ENCODE measurements at places on chromosomes 5 and 9. TPM values are rescaled to one million over a fixed set of nuclear protein-coding genes. Genes with fewer than 3 reads are reported as not detected.
A peak's percentile ranks its signal among the peaks of the same experiment; 100 is the strongest.

DNA sequence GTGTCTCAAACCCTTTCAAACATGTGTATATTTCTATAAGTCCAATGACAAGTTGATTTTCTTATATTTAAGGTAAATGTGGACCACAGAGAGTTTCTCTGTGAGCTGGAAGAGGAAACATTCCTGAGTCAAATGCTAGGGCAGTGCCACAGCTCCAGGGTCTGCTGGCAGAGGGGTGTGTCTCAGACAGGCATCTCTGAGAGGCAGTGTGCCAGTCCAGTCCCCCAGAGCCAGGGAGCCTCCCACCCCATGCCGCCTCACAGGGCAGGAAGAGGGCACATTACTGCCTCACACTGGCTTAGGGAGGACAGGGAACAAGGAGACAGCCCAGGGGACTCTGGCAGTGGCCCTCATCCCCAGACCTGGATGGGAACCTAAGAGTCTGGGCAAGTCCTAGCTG lies 120.2 kb downstream of the TENT4A start:
- DNase-seq = no peak

DNA sequence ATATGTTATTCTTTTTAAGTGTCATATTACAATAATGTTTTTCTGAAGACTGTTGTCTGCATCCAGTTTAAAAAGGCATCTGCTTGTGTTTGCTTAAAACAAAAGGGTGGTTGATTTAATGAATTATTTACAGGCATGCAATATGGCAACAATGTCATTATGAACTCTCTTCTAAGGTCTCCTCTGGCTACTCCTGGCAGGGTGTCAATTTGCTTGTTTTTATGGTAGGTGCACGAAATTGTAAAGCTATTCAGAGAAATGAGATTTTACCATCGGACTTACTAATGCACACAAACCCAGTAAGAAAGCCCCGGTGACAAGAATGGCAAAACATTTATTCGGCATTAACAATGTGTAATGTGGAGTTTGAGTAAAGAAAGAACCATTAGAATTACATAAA lies 539.8 kb upstream of the ZNF608 start:
- DNase-seq = no peak

DNA sequence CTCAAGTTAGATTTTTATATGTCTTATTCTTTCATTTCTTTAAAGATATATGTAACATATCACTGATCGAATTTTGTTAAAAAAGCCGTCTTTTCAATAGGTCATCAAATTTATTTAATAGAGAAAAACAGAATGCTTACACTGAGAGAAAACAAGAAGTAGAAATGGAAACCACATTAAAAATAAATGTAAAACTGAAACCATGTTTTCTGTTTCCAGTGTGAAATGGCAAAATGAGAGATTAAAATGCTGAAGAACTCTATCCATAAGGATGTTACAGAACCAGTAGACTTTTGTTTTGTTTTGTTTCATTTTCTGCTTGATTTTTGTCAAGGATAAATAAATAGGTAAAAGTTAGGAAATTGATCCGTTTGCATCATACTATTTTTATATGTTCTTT lies 210.1 kb downstream of the PRDM9 start:
- DNase-seq = no peak

DNA sequence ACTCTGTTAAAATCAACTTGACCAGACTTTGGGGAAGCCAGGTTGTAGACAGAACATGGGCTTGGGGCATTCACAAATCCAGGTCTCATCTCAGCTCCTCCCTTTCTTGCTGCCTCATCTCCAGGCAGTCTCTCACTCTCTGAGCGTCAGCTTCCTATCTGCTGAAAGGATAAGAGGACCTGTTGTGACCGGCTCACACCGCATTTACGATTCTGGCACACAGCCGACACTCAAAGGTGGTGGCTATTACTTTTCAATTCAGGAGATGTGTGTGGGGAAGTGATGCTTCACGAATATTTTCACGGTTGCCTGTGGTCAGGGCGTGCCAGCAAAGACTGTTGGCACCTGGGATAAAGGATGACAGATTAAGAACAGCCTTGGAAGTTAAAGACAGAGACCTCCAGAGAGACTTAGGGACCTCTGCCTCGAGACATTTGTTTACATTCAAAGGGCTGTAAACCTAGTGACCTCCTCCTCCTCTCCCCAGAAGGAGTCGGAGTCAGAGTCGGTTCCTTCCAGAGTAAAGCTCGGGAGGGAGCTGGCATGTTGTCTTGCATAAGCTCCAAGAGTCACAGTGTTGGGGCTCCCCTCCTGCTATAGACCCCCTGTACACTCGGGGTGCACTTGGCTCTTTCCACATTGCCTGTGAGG lies 83.2 kb downstream of the AK8 start:
- no peak for DNase-seq

DNA sequence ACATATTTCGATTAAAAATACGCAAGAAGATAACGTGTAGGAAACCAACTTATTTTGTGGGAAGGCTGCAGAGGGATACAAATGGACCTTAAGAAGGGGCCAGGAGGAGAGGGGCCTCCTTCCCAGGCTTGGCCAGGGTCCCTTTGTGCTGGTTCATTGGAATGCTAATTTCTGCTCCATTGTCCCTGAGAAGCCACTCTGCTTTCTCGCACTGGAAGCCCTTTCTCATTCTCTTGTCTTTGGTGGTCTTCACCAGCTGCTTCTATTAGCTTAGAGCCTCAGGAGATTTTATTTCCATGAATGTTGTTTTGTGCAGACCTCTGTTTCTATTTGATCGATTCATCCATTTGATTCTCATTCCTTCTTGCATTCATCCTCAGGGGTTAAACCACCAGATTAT lies 325.4 kb downstream of the TMEM38B start:
- no peak for DNase-seq

GRCh38 chr5:1736065-1736464 lies 63.6 kb downstream of the MRPL36 start:
- DNase-seq = no peak

DNA sequence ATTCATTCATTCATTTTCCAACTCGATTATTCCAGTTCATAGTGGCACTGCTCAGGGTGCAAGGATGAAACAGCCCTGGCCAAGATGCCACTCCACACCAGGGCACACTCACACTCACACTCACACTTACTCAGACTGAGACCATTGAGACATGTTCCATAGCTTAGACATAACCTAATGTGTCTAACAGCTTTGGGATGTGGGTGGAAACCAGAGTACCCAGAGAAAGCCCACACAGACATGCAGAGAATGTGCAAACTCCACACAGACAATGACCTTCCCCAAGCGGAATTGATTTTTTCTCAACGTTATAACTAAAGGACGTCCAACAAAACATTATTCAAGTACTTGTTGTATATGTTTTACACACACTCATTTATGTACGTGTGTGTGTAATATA lies 1363.5 kb downstream of the EFNA5 start:
- DNase-seq = no peak

GRCh38 chr9:75903785-75904360 lies 13.4 kb downstream of the PCSK5 start:
- DNase-seq = peak; percentile 86

GRCh38 chr5:173859408-173860159 lies 28.6 kb upstream of the CPEB4 start:
- no peak for DNase-seq

- DNase-seq = peak; percentile 84
Observed at GRCh38 chr9:35335164-35335563, 154.7 kb upstream of the RUSC2 start.

GRCh38 chr5:141172381-141173204 lies at the start of gene PCDHB7:
Gene PCDHB7 (plus strand): TSS chr5:141172644. CDS start chr5:141172836, 192 bp downstream.
- DNase-seq = peak; percentile 73

GRCh38 chr5:151115272-151115905 lies 34.6 kb upstream of the TNIP1 start:
- peak; percentile 59 for DNase-seq

DNA sequence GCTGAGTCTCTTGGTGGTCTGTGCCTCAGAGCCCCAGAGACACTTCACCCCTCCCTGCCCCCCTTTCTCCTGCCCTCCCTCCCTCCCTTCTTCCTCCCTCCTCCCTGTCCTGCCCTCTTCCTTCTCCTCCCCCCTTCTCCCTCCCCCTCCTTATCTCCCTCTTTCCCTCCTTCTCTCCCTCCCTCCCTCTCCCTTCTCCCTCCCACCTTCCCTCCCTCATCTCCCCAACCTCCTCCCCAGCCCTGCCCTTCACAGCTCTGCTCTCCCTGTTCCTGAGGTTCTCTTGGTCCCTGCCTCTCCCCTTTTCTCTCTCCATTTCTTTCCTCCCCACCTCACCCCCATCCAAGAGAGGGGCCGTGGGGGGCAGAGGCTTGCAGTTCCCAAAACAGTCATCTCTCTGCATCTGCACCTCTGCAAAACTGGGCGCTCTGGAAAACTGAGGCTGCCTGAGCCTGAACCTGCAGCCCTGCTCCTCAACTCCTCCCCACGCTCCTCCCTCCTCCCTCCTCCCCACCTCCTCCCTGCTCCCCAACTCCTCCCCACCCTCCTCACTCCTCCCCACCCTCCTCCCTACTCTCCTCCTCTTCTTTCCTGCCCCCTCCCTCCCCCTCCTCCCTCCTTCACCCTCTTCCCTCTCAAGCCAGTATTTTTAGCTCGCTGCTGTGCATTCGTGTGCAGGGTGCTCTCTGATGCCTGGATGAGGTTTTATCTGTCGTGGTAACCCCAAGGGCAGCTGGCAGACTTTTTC lies 219.1 kb downstream of the C9orf50 start:
- DNase-seq = no peak

- peak; percentile 65 for DNase-seq
Observed at GRCh38 chr9:16591092-16591491, 279.4 kb downstream of the BNC2 start.

Gene TMEM215
- total RNA-seq = not detected

Gene FGF18
- total RNA-seq = 0.06 TPM

Gene BTNL3
- not detected for total RNA-seq

Gene BTNL9
- not detected for total RNA-seq

Gene CCDC152
- total RNA-seq = under 0.01 TPM

Gene PIP5K1B
- total RNA-seq = not detected

Gene RFESD
- total RNA-seq = 1.9 TPM

Gene FOXD4L3
- not detected for total RNA-seq

Measured in LHCN-M2 (cell line).